ENCODE measurements at places on chromosomes 6 and 20. TPM values are rescaled to one million over a fixed set of nuclear protein-coding genes. Genes with fewer than 3 reads are reported as not detected.

Gene TNF
- 1.2 TPM for total RNA-seq

DNA sequence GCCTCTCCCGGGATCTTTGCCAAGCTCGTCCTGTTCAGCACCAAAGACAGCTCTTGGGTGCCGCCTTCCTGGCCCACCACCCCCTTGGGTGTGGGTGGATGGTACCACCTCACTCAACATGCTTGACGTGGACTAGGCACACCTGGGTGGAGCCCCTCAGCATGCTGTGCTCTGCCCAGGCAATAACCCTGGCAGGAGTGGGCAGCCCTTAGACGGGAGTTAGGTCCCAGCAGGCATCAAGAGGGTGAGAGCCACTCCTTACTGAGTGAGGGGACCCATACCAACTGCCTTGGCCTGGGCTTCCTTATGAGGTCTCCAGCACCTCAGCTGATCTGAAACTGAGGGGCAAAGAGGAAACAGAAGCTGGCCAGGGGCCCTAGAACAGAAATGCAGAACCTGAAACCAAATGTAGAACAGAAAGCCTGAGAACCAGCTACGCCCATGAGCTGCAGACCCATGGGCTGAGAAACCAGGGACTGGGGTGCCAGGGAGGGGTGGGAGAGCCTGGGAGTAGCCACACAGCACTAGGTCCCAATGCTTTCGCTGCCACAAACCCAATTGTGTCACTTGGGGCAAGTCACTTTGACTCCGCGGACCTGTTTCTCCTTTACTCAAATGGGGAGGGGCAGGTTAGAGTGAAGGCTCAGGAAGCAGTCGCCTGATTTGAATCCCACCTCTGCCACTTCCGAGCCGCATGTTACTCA, 2.0 kb downstream of the FGD2 start:
- no peak for DNase-seq
- no peak overlapping the region for H3K4me3 ChIP-seq
- no peaks in the 10 kb centered on the region for H3K4me1 ChIP-seq
- H3K27me3 ChIP-seq = no peaks in the 10 kb centered on the region
- H3K36me3 ChIP-seq = no peaks in the 10 kb centered on the region

DNA sequence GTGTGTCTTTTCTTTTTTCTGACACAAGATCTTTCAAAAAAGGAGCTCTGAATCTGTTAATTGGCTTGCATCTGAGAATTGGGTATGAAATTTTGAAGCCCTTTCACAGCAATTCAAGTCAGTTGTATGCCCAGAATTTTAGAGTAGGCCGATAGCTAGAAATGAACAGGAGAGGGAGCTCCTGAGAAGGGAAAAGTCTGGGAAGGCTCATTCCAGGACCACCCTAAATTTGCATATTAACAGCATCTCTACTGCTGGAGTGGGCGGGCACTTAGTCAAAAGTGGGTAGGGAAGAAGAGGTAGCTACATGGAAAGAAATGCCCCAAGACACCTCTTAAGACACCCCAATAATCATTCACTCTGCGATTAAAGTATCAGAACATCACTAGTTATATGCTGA, 928.3 kb downstream of the TBC1D32 start:
- no peaks in the 10 kb centered on the region for H3K4me1 ChIP-seq
- H3K36me3 ChIP-seq = no peaks in the 10 kb centered on the region

Gene HLA-DOB
- 0.51 TPM for total RNA-seq

GRCh38 chr20:18057994-18058349, 256 bp upstream of the OVOL2 start:
- peaks cover 8% of the 10 kb centered on the region for H3K4me1 ChIP-seq
- H3K27me3 ChIP-seq = no peaks in the 10 kb centered on the region
- H3K27ac ChIP-seq = no peak overlapping the region

Gene ATP9A
- total RNA-seq = 26.9 TPM

DNA sequence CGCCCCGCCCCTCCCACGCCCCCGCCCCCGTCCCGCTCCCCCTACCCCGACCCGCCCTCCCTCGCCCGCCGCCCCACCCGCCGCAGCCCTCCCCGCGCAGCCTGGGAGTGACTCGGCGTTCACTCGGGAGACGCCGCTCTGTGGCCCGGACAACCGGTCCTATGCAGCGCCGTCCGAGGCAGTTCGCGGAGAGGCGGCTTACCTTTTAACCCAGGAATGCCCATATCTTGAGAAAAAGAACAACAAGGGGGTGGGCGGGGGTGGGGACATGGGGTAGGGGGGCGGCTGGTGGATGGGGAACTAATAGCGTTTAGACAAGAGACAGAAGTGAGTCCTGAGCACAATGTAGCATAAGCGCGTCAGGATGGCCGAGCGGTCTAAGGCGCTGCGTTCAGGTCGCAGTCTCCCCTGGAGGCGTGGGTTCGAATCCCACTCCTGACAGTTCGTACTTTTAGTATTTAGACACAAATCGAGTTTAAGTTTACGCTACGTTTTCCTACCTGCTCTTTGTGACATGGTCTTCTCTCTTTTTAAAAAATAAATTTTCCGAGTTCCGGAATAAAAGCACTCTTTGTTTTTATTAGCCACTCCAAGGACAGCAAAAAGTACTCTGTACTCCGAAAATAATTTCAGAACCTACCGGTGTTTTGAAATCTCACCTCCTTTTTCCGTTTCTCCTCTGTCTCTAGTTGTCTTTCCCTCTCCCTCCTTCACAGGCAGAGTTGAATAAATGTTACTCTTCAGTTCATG, 17.1 kb upstream of the HMGN4 start:
- H3K4me3 ChIP-seq = peak overlapping the region; percentile 61
- H3K36me3 ChIP-seq = no peaks in the 10 kb centered on the region
- peak; percentile 91 for DNase-seq
- H3K27ac ChIP-seq = peak overlapping the region; percentile 99

Gene FOXS1
- 0.42 TPM for total RNA-seq

DNA sequence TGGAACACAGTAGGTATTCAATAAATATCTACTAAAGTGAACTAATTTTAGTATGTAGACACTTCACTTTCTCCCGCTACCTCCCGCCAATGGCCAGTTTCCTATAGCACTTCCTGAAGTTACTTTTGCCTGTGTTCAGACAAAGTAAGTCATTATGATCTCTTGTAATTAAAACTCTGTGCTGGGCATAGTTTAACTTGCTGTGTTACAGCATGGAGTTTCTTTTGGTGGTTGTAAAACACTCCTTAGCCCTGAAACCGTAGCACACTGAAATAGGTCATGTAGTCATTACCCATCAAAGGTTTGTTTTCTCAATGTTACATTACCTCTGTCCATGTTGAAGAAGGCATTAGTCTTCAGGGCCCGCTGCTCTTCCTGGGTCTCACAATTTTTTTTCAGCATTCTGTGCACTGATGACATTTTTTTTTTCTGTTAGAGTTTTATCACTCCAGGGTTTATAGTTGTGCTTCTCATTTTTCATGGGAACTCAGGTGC, 54.0 kb upstream of the CENPW start:
- no peaks in the 10 kb centered on the region for H3K4me1 ChIP-seq
- no peaks in the 10 kb centered on the region for H3K36me3 ChIP-seq
- no peaks in the 10 kb centered on the region for H3K27me3 ChIP-seq
- H3K4me3 ChIP-seq = no peak overlapping the region

DNA sequence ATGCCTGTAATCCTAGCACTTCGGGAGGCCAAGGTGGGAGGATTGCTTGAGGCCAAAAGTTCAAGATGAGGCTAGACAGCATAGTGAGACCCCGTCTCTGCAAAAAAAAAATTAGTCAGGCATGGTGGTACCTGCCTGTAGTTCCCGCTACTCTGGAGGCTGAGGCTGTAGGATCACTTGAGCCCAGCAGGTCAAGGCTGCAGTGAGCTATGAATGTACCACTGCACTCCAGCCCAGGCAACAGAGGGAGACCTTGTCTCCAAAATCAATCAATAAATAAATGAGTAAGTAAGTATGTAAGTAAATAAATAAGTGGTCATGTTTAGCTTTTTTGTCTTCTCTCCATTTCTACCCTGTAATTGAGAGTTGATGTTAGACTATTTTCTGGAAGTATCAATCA, 336.8 kb downstream of the FARS2 start:
- H3K4me3 ChIP-seq = no peak overlapping the region
- H3K36me3 ChIP-seq = no peaks in the 10 kb centered on the region
- DNase-seq = no peak

Gene RRAGD
- 8.9 TPM for total RNA-seq

- H3K4me3 ChIP-seq = peak overlapping the region; percentile 29
- no peak overlapping the region for H3K27ac ChIP-seq
- H3K36me3 ChIP-seq = no peaks in the 10 kb centered on the region
- no peak for DNase-seq
Measured at GRCh38 chr6:73644941-73645591, 8.7 kb downstream of the SLC17A5 start.

Gene TREM1
- total RNA-seq = 1.6 TPM

DNA sequence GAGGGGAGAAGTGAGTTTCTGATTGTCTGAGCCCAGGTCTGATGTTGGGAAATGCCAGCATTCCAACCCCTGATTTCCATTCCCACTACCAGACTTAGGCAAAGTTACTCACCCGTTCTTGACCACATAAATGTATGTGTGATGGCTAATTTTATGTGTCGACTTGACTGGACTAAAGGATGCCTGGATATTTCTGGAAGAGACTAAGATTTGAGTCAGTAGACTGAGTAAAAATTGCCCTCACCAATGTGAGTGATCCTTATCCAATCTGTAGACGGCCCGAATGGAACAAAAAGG, 95.8 kb upstream of the TAB2 start:
- no peak overlapping the region for H3K27ac ChIP-seq
- no peaks in the 10 kb centered on the region for H3K36me3 ChIP-seq
- no peaks in the 10 kb centered on the region for H3K27me3 ChIP-seq
- H3K4me1 ChIP-seq = peaks cover 3% of the 10 kb centered on the region

Gene KIZ
- total RNA-seq = 44.7 TPM
